ENCODE measurements at places on chromosomes 3 and 15.

DNA sequence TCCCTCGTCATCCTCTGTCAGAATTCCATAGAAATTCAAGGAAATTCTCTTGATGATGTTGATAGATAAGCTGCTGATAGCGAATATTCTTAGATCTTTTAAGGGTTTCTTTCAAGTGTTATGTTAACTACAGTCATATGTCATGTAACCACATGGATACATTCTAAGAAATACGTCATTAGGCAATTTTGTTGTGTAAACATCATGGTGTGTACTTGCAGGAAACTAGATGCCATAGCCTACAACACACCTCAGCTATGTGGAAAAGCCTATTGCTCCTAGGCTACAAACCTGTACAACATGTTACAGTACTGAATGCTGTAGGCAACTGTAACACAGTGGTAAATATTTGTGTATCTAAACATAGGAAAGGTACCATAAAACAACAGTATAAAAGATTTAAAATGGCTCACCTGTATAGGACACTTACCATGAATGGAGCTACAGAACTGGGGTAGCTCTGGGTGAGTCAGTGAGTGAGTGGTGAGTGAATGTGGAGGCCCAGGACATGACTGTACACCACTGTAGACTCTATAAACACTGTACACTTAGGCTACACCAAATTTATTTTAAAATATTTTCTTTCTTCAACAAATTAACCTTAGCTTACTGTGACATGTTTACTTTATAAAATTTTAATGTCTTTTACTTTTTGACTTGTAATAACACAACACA, 34.6 kb downstream of the GLDN start:
- no peak overlapping the region for H3K4me3 ChIP-seq
- no peak for DNase-seq
- H3K27me3 ChIP-seq, result no peaks in the 10 kb centered on the region
- H3K27ac ChIP-seq, result no peak overlapping the region
- H3K36me3 ChIP-seq, result no peaks in the 10 kb centered on the region

DNA sequence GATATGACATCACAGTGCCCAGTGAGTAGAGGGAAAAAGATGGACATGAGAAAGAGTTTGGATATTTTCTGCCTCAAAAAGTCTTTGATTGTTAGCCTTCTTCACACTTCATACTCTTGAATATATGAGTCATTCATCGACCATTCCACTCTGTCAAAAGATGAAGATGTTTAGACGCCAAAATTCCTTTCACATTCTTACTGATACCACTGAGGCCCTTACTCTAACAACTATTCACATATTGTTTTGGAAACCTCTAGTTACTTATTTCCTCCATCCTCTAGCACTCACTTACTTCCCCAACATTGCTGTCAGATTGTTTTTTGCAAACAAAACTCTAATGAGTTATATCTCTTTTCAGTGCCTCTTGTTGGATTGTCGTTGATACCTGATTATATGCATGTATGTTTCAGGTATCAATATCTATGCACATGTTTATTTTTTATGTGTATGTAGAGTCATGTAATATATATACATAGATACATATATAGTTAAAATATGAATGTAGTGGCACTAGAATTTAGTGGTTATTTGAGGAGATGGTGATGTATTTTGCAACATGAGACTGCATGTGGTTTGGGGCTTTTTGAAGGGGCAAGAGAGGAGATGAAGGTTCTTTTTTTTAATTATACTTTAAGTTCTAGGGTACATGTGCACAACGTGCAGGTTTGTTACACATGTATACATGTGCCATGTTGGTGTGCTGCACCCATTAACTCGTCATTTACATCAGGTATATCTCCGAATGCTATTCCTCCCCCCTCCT, 40.0 kb upstream of the OR5H6 start:
- no peaks in the 10 kb centered on the region for H3K36me3 ChIP-seq
- H3K27ac ChIP-seq, result no peak overlapping the region
- H3K4me1 ChIP-seq, result no peaks in the 10 kb centered on the region
- H3K4me3 ChIP-seq, result no peak overlapping the region

GRCh38 chr3:32876920-32877319, 59.1 kb downstream of the TRIM71 start:
- no peak overlapping the region for H3K4me3 ChIP-seq
- no peak for DNase-seq
- H3K27me3 ChIP-seq, result no peaks in the 10 kb centered on the region
- H3K27ac ChIP-seq, result no peak overlapping the region

- H3K4me1 ChIP-seq, result no peaks in the 10 kb centered on the region
- H3K27me3 ChIP-seq, result no peaks in the 10 kb centered on the region
- H3K36me3 ChIP-seq, result no peaks in the 10 kb centered on the region
- no peak overlapping the region for H3K27ac ChIP-seq
These were observed 111.0 kb upstream of the CPNE4 start for GRCh38 chr3:132145833-132146232.

- no peaks in the 10 kb centered on the region for H3K27me3 ChIP-seq
- no peaks in the 10 kb centered on the region for H3K4me1 ChIP-seq
- no peak overlapping the region for H3K27ac ChIP-seq
- DNase-seq, result no peak
- H3K36me3 ChIP-seq, result no peaks in the 10 kb centered on the region
These were observed 33.4 kb downstream of the IGDCC3 start for GRCh38 chr15:65344214-65344913.

DNA sequence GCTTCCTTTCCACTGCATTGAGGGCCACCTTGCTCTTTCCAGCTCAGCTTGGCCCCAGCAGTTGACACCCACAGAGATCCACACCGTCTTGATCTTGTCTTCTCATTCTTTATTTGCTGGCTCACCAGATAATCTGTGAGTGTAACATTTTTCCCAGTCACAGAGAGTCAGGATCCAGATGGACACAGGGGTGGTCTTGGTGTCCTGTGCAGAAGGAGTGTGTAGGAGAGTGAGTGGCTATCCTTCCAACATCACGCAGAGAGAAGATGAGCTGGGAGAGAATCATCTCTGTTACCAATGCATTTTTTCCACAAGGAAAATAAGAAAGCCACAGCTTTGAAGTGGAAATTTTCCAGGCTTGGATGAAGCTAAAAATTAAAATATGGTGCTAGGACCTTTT, 100.1 kb downstream of the EPHB1 start:
- no peaks in the 10 kb centered on the region for H3K27me3 ChIP-seq
- H3K36me3 ChIP-seq, result no peaks in the 10 kb centered on the region
- no peak overlapping the region for H3K4me3 ChIP-seq
- no peak overlapping the region for H3K27ac ChIP-seq
- DNase-seq, result no peak

GRCh38 chr3:33105341-33105948, 8.4 kb upstream of the CRTAP start:
- no peak overlapping the region for H3K27ac ChIP-seq
- H3K27me3 ChIP-seq, result no peaks in the 10 kb centered on the region
- no peak for DNase-seq
- no peak overlapping the region for H3K4me3 ChIP-seq

DNA sequence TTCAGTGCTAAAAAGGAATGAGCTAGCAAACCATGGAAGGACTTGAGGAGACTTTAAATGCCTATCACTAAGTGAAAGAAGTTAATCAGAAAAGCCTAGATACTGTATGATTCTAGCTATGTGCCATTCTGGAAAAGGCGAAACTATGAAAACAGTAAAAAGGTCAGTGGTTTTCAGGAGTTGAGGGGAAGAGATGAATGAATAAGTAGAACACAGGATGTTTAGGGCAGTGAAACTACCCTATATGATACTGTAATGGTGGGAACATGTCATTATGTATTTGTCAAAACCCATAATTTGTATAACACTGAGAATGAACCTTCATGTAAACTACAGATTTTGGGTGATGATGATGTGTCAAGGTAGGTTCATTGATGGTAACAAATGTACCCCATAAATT, 9.6 kb upstream of the CD276 start:
- no peak overlapping the region for H3K27ac ChIP-seq
- H3K36me3 ChIP-seq, result no peaks in the 10 kb centered on the region
- no peak for DNase-seq
- peaks cover 5% of the 10 kb centered on the region for H3K4me1 ChIP-seq
- peaks cover 36% of the 10 kb centered on the region for H3K27me3 ChIP-seq
- H3K4me3 ChIP-seq, result no peak overlapping the region

GRCh38 chr15:78417754-78418630, 20.0 kb upstream of the IREB2 start:
- DNase-seq, result no peak
- peaks cover 5% of the 10 kb centered on the region for H3K4me1 ChIP-seq
- no peaks in the 10 kb centered on the region for H3K36me3 ChIP-seq

- H3K27me3 ChIP-seq, result no peaks in the 10 kb centered on the region
- H3K27ac ChIP-seq, result no peak overlapping the region
- no peaks in the 10 kb centered on the region for H3K36me3 ChIP-seq
- peaks cover 21% of the 10 kb centered on the region for H3K4me1 ChIP-seq
These were observed 118.5 kb downstream of the MYLK start for GRCh38 chr3:123765475-123766128.

- H3K27ac ChIP-seq, result no peak overlapping the region
- H3K36me3 ChIP-seq, result no peaks in the 10 kb centered on the region
- H3K27me3 ChIP-seq, result no peaks in the 10 kb centered on the region
- H3K4me1 ChIP-seq, result no peaks in the 10 kb centered on the region
These were observed 45.2 kb upstream of the PFN2 start for GRCh38 chr3:150015901-150016300.

- H3K36me3 ChIP-seq, result no peaks in the 10 kb centered on the region
- peak; percentile 94 for DNase-seq
- H3K27ac ChIP-seq, result peak overlapping the region; percentile 85
- H3K4me3 ChIP-seq, result no peak overlapping the region
- H3K27me3 ChIP-seq, result no peaks in the 10 kb centered on the region
These were observed 156.5 kb downstream of the PGPEP1L start for GRCh38 chr15:98850961-98851572.

- no peak overlapping the region for H3K4me3 ChIP-seq
- peaks cover 36% of the 10 kb centered on the region for H3K36me3 ChIP-seq
- no peak overlapping the region for H3K27ac ChIP-seq
- H3K4me1 ChIP-seq, result no peaks in the 10 kb centered on the region
- no peaks in the 10 kb centered on the region for H3K27me3 ChIP-seq
These were observed 77.5 kb downstream of the PLD1 start for GRCh38 chr3:171732756-171733155.

DNA sequence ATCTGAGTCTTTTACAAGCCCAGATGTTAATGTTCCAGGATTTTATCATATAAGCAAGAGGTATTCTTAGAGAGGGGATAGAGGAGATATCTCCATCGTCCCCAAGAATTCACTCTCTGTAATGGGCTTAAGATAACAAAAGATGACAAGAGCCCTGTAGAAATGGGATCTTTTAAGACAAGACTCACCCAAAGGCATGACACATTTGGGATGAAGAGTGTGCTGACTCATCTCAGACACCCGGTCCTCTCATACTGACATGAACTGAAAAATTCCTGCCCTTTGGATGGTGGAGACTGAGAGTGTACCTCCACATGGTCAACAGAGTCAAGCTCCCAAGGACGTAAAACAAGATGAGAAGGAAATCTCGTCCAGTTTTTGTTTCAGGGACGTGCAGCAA, 11.0 kb downstream of the LEKR1 start:
- H3K4me1 ChIP-seq, result no peaks in the 10 kb centered on the region
- H3K36me3 ChIP-seq, result no peaks in the 10 kb centered on the region
- DNase-seq, result no peak
- H3K4me3 ChIP-seq, result no peak overlapping the region
- H3K27me3 ChIP-seq, result no peaks in the 10 kb centered on the region
- no peak overlapping the region for H3K27ac ChIP-seq

- DNase-seq, result no peak
- no peaks in the 10 kb centered on the region for H3K27me3 ChIP-seq
These were observed 4.9 kb downstream of the FLNB start for GRCh38 chr3:58013099-58013498.

- no peaks in the 10 kb centered on the region for H3K36me3 ChIP-seq
- no peak overlapping the region for H3K27ac ChIP-seq
- H3K4me3 ChIP-seq, result no peak overlapping the region
- no peak for DNase-seq
These were observed 17.1 kb downstream of the LRRC28 start for GRCh38 chr15:99268431-99268830.

DNA sequence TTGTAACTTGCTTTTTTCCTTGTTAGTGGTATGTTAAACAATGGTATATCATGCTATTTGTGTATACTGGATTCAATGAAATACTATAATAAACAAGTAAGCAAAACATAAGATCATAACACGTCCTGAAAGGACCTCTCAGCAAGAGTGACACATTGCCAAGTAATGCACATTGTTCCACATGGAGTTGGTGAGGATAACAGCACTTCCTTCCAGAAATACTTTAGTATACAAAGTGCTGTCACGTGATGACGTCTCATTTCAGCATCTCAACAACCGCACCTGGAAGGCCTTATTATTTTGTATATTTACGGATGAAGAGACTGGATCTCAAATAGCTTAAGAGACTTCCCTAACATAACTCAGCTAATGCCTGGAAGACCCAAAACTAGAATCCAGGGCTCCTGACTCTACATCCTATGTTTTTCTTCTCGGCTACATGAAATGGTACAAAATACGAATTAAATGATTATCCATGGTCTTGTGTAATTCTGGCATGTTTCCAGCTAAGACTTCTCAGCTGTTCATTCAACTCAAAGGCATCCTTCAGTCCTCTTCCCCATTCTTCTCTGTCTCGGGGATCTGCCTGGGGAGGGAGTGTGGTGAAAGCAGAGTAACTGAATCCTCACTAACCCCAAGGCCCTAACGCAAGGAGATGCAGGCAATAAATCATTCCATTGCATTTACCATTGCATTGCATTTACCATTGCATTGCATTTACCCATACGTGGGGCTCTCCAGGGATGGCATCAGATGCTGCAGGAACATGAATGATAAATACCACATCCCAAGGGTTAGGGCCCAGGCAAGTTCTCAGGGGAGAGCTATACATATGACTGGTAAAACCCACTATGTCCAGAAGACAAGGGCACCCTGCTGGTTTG, 79.2 kb downstream of the LIPC start:
- no peaks in the 10 kb centered on the region for H3K27me3 ChIP-seq
- H3K4me1 ChIP-seq, result peaks cover 4% of the 10 kb centered on the region
- H3K4me3 ChIP-seq, result no peak overlapping the region
- no peak for DNase-seq

- no peaks in the 10 kb centered on the region for H3K36me3 ChIP-seq
- peak; percentile 90 for DNase-seq
- H3K27ac ChIP-seq, result no peak overlapping the region
- peaks cover 3% of the 10 kb centered on the region for H3K4me1 ChIP-seq
- no peak overlapping the region for H3K4me3 ChIP-seq
These were observed 298.9 kb downstream of the RPLP1 start for GRCh38 chr15:69751566-69751965.

- H3K36me3 ChIP-seq, result no peaks in the 10 kb centered on the region
- no peak overlapping the region for H3K27ac ChIP-seq
- no peaks in the 10 kb centered on the region for H3K27me3 ChIP-seq
- H3K4me3 ChIP-seq, result no peak overlapping the region
- no peak for DNase-seq
These were observed 808.8 kb downstream of the TUSC7 start for GRCh38 chr3:117518364-117518763.

DNA sequence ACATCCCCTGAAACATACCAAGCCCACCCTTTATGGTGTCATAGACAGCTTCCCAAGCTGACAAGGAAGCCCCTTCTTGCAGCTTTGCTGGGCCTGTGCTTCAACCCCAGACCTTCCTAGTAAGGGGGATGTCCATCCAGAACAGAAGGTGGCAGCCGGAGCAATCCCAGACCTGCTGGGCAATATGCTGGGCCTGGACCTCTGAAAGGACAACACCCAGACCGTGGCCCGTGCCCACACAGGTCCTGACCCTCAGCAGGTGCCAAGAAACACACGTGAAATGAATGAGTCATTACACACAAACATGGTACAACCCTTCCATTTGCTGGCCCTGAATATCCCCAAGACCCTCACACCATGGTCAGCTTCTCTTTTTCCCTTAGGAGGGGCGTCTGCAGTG, 19.8 kb upstream of the VILL start:
- H3K4me1 ChIP-seq, result peaks cover 16% of the 10 kb centered on the region
- no peak for DNase-seq
- H3K4me3 ChIP-seq, result no peak overlapping the region
- H3K36me3 ChIP-seq, result peaks cover 36% of the 10 kb centered on the region

Data from esophagus muscularis mucosa (tissue), 4 donors.